T47D (cell line): ENCODE measurements at places on chromosomes 2 and 18.

DNA sequence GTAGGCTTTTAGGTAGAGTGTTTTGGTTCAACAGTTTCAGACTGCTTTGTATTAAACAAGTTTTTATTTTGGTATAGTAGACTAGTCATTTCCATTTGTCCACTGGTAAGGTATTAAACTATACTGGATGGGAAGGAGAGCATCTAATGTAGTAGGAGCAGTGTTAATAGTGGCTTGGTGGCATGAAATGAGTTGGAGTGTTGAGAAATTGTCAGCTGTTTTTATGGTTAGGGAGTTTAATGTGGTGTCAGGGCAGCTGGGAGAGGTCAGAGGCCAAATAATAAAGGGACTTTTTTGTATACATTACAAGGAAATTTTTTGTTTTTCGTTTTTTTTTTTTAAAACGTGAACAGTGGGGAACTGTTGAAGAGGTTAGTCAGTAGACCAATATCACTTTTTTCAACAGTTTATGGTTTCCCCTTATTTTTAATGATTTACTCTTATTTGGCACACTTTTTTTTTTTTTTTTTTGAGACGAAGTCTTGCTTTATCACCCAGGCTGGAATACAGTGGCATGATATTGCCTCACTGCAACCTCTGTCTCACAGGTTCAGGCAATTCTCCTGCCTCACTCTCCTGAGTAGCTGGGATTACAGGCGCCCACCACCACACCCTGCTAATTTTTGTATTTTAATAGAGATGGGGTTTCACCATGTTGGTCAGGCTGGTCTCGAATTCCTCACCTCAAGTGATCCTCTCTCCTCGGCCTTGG, 21.2 kb downstream of the ACTR3 start:
- no peak for DNase-seq

DNA sequence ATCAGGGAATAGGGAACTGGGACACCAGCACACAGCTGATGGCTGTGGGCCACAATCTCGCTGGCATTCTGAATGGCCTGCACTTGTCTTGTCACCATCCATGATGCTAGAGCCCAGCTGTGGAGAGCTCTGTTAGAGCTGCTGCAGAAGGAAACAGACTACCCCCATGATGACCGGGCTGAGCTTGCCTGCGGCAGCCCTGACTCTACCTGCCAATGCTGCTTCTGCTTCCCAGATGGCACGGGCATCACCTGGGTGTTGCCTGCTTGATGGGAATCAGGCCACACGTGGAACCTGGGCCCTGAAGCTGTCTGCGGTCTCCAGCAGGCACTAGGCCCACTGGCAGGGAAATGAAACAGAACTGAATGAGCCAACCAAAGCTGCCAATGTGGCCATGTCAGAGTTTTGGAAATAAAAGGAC, 11.2 kb upstream of the DAW1 start:
- no peak for DNase-seq

GRCh38 chr2:100632037-100632436, 69.2 kb downstream of the PDCL3 start:
- no peak for DNase-seq

- DNase-seq = peak; percentile 37
Measured at GRCh38 chr2:54763636-54764291, 40.3 kb downstream of the EML6 start.

- DNase-seq = no peak
Measured at GRCh38 chr2:159953136-159953823, 109.1 kb downstream of the PLA2R1 start.

DNA sequence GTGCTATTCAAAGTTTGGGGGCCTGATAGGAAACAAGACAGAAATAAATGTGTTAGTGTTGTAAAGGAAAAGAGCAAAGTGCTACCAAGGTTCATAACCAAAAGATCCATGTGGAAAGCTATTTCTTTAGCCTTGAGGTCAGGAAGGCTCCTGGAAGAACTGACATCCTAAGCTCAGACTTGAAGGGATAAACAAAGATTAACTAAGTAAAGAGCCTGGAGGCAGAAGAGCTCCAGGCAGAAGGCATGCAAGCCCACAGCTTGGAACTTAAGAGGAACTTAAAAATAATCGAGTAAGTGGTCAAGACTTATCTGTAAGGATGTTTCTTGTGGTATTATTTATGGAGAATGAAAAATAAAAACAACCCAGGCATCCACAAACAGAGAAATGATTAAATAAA, 245.0 kb upstream of the MGAT5 start:
- no peak for DNase-seq

DNA sequence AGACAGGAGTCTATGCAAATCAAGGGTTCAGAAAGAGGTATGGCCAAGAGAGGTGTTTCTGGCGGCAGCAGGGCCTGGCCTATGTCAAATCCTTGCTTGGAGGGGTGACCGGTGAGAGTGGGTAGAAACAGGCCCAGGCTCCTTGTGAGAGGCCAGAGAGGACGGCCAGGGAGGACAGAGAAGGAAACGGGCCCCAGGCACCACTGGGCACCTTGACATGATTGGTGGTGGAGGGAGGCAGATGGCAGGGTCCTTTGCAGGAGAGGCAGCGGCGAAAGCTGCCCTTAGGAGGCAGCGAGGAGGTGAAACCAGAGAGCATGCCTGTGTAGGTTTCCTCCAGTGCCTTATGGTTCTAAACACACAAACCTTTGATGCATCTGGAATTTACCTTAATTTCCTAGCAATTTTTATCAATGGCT, 6.2 kb downstream of the RAMP1 start:
- no peak for DNase-seq

DNA sequence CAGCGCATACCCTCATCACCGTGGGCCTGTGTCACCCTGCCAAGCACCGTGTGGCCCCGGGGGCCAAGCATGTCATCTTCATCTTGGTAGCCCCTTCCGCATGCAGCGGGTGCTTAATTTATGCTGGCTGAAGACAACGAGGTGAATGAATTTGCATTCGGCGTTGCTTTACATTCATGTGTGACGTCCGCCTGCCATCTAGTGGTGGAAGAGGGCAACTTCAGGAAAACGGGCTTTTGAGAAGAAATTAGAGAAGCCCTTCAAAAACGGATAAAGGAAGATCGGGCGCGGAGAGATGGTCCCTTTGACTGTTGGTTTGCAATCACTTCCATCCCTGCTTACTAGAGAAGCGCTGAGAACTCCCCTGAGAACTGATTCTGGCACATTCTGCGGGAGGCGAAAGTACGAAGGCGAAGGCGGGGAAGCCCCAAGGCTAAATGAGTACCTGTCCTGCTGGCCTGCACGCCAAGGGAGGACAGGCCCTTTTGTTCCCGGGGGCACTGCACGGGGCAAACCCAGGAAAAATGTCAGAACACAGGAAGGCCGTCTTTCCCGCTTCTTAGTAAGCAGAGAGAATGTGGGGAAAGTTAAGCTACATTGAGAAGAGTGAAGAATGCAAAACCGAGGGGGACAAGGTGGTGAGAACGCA, 145.9 kb downstream of the ZNF516 start:
- DNase-seq = peak; percentile 83

DNA sequence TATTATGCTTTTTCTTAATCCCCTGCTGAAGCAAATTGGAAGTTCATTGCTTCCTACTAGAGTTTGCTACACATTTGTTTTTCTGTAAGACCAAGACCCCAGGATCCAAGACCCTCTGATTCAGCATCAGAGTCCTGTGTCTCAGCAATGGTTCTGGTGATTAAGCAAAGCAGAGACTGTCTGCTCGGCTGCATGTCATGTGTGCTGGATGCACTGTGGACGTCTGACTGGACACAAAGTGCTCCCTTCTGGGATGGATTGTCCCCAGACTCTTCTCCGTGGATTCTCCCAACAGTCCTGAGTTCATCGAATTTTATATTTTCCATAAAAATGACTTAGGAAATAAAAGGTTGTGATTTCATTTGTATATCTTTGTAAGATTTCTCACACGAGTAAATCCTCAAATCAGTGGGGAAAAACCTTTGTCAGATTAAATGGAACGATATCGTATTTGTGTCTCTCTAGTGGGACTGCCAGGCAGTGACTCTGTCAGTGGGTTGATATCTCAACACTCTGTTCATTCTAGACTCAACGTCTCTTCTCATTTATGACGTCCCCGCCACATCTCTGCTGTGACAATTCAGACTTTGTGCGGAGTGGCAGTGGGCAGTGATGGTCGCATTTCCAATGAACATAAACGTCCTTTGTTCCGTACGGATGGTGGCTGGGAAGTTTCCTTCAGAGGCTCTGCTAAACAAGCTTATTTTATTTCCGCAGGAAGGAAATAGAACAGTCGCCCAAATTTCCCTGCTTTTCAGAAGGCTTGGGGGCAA, 58.6 kb downstream of the NCAPH start:
- no peak for DNase-seq

DNA sequence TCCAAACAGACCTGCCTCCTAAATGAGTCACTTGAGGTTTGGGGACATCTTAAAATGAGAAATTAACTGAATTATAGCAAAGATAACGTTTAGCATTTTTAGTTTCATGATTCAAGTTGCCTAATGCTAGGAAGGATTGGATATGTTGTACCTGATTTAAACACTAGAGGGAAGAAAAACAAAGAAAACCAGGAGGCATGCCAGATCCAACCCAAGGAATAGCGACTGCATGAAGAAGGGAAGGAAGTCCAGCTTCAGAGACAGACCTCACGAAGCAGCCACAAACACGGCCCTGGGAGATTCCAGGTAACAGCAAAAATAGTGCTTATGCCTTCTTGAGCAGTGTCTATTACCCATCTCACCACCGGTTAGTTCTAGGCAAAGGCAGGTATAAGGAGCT, 499.9 kb upstream of the SPHKAP start:
- DNase-seq = no peak

GRCh38 chr2:216033403-216033802, 20.1 kb upstream of the MREG start:
- DNase-seq = no peak

- DNase-seq = no peak
Measured at GRCh38 chr2:197357986-197358385, 47.4 kb upstream of the ANKRD44 start.

DNA sequence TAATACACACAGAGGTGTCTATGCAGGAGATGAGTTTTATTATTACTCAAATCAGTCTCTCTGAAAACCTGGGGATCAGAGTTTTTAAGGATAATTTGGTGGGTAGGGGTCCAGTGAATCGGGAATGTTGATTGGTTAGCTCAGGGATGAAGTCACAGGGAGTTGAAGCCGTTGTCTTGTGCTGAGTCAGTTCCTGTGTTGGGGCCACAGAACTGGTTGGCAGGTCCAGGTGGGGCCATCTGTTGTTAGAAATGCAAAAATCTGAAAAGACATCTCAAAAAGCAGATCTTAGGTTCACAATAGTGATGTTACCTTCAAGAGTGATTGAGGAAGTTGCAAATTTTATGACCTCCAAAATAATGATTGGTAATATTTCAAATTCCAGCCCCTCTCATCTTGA, 86.9 kb downstream of the VSNL1 start:
- no peak for DNase-seq

DNA sequence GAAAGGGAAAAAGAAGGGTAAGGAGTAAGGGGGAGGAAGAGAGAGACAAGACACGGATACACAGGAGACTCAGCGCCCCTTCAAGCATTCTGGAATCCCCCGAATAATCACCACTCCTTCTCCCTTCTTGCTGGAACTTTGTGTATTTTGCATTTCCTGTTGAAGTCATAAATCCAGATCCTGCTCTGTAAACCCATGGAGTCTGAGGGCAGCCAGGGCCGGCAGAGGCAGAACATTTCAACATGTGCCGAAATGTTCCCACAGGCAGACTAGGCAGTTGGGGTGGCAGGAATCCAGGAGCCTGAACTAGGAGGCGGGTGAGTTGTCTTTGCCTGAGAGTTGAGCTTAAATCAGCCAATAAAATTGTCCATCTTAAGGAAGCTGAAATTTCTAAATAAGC, 193.1 kb downstream of the SH3RF3 start:
- DNase-seq = no peak

- peak; percentile 64 for DNase-seq
Measured at GRCh38 chr2:237128026-237128703, 42.5 kb downstream of the COPS8 start.

GRCh38 chr2:37566517-37566981, 104.9 kb downstream of the CDC42EP3 start:
- no peak for DNase-seq

GRCh38 chr2:85702172-85702571, 8.0 kb downstream of the GNLY start:
- no peak for DNase-seq

DNA sequence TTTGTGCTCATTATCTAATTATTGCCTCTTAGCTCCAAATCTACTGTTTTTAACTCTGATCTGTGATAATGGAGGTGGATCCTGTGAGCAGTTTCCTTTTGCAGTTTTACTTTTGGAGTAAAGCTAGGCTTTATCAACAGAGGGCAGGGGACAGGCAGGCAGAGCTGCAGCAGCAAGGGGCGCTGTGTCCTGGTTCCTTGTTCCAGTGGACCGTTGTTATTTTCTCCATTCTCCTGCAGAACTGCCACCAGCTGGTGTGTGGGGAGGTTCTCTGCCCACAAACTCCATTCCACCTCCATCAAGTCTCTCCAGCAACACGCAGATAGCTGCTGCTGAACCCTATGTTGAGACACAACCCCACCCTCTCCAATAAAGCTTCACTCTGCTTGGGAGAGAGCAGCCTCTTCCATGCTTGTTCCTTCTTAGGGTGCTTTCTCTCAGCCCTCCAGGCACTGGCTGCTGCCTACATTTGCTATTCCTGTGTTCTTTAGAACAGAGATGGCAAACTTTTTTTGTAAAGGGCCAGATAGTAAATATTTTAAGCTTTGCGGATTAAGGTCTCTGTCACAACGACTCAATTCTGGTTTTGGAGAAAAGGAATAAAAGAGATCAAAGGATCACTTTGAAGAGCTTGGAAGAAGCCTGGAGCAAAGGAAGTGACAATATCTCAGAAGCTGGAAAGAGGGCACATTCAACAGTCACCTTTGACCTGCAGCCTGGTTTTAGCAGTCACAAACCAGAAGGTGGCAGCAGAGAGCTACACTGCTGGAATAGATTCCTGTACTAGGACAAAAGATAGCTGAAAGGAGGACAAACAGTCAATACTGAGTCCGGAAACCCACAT, 208.8 kb downstream of the CCDC178 start:
- DNase-seq = peak; percentile 70

DNA sequence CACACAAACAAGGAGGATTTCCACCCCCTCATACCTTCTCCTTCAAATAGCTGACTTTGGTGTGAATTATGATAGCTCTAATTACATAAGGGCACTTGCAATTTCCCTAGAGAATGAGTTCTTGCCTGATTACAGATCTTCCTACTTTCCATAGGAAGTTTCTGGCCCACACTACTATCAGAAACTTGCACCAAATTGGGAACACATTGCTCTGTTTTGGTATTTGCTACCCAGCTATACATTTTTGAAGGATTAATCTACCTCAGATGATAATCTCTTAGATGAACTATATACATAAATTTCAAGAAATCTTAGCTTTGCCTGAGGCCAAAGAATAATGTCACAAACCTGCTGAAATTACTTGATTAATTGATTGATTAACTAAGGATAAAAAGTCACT, 4.9 kb downstream of the DCC start:
- no peak for DNase-seq

GRCh38 chr2:199163613-199164458, 293.9 kb downstream of the SATB2 start:
- DNase-seq = no peak

GRCh38 chr2:171939743-171940071, 17.4 kb downstream of the HAT1 start:
- no peak for DNase-seq

GRCh38 chr2:172914341-172915008, 161.2 kb upstream of the MAP3K20 start:
- DNase-seq = no peak
